ENCODE measurements at places on chromosomes 4 and X.

- DNase-seq: no peak
Measured at GRCh38 chr4:53593765-53594164, 2.5 kb upstream of the LNX1 start.

DNA sequence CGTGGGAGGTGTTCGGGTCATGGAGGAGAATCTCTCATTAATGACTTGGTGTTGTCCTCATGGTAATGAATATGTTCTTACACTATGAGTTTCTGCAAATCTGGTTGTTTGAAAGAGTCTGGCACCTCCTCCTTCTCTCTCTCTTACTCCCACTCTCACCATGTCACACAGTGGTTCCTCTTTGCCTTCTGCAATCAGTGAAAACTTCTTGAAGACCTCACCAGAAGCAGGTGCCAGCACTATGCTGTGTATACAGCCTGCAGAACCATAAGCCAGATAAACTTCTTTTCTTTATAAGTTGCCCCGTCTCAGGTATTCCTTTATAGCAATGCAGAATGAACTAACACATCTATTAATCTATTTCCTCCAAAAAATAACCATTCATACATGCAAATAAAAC lies 275.0 kb downstream of the ANTXR2 start:
- DNase-seq: no peak

DNA sequence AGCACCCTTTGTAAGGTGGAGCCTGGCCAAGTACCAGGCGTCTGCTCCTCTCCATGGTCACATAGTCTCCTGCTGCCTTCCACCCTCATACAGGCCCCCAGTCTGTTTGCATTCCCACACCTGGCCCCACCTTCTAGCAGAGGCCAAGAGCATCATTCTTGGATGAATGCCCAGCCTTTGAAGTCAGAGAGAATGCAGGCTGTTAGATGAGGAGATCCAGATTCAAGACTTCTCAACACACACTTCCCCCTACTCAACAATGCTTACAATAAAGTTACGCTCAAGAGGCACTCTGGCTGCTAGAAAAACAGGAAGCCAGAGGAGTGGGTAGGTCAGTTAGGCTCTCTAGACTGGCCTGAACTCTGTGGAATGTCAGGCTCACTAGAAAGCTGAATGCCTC lies 43.3 kb downstream of the SHROOM4 start:
- no peak for DNase-seq

- no peak for DNase-seq
Measured at GRCh38 chrX:53087388-53087831, 5.2 kb downstream of the TSPYL2 start.

GRCh38 chr4:38034986-38035882 lies 75.0 kb downstream of the PTTG2 start:
- DNase-seq: no peak

DNA sequence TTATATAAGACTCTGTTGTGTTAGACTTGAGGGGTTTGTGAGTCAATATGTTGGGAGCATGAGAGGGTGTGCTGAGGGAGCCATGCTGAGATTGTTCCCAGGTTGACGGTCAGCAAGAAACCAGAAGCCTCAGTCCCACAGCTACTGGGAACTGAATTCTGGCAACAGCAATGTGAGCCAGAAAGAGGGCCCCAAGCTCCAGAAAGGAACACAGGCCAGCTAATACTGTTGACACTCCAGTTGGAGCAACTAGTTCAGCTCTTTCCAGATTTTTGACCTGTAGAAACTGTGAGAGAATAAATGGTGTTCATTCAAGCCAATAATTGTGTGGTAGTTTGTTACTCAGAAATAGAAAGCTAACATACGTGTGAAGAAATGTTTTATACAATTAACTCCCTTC lies 17.1 kb downstream of the ADH1A start:
- no peak for DNase-seq

GRCh38 chrX:12441381-12442128 lies 303.3 kb downstream of the FRMPD4 start:
- DNase-seq: no peak

DNA sequence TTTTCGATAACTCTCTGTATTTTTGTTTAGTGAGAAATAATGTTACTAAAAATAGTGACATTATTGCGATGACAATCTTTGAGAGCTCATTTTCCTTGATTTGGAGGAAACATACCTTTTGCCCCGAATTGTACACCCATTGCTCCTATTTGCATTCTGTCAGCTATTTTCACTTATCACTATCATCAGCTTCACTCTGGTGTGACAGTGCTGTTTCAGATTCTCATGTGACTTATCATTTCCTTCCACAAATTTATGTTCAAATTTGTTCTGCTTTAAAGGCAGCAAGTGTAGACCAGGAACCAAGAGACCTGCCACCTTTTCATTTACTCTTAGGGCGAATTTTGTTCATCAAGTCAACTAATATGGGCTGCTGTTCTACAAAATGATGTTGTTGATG lies 179.4 kb downstream of the RBM46 start:
- no peak for DNase-seq

DNA sequence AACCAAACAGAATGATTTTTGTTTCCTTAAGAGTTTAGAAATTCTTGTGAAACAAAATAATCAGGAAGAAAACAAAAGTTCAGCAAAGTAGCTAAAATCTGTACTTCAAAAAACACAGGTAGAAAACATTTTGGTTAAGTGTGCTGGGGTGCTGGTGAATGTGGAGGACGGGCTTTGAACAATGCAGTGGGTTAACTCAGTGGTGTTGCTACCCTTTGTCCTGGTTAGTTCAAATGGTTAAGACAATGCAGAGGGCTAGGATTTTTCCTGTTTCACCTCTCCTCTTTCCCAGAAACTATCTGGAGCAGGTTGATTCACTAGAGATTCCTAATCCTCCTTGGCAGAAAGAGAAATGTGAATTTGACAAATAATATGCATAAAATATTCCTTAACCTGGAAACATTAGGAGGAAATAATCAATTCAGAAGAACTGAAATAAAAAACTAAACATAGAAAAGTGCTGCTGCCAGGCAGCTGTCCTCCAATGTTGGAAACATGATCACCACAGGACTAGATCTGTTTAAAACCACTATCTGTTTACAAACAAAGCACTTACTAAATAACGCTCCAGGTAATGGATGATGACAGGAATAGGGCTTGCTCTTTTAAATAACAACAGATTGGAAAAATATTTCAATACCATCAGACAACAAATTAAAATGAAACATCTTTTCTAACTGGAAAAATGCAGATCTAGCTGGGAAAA lies 148.9 kb downstream of the MAML3 start:
- no peak for DNase-seq

- DNase-seq: no peak
Measured at GRCh38 chr4:150598909-150599308, 17.0 kb downstream of the MAB21L2 start.

DNA sequence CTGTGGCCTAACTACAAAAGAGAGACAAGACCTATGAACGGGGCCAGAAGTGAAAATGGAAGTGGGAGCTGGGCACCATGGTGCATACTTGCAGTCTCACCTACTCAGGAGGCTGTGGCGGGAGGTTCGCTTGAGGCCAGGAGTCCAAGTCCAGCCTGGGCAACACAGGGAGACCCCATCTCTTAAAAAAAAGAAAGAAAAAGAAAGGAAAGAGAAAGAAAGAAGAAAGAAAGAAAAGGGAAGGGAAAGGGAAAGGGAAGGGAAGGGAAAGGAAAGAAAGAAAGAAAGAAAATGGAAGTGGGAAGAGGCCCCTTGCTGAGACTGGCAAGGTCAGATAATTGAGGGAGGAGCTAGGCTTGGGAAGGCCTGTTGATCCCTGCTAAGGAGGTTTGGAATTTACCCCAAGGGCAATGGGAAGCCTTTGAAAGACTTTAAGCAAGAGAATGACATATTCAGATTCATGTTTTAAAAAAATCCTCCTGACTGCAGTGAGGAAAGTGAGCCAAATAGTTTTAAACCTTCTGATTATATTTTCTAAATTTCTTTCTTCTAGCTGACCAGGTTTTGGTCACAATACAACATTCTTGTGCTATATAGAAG lies 17.7 kb upstream of the HERC5 start:
- DNase-seq: no peak

DNA sequence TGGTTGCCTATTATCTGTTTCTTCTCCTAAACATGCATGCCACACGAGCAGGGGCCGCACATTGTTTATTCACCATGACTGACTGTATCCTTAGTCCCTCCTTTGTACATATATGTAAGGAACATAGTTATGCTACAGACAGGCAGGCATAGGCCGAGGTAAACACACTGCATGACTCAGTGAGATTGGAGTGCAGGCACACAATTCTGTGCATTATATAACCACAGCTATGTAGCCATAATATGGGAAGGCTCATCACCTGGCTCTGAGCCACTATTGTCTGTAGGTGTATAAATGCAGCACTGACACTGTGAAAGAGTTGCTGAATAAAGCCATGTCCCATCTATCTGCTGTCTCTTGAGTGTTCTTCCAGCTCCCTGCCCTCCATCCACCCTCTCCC lies 431.6 kb downstream of the IDS start:
- no peak for DNase-seq

- DNase-seq: no peak
Measured at GRCh38 chrX:50107470-50107869, 93.3 kb downstream of the AKAP4 start.

DNA sequence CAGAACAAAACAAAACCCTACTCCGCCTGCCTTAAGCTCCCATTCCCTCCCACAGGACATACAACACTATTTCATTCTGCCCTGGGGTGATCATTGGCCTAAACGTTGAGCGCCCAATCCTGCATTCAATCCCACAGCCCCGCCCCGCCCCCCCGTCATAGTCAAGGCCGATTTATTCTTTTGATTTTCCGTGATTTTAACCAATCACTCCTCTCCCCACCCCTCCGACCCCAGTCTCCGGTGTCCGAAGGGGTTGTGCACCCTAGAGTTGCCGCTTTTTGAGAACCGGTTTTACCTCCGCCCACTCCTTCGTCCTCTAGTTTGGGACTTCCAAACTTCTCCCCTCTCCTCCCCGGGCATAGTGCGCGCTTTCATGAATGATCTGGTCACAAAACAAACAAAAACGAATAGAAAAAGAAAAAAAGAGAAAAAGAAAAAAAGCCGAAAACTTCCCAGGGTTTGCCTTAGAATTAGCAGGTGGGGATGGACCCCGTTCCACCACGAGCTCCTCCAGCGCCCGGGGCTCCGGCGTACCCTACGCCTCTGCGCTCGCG lies 446 bp upstream of the UBE2A start:
- no peak for DNase-seq

DNA sequence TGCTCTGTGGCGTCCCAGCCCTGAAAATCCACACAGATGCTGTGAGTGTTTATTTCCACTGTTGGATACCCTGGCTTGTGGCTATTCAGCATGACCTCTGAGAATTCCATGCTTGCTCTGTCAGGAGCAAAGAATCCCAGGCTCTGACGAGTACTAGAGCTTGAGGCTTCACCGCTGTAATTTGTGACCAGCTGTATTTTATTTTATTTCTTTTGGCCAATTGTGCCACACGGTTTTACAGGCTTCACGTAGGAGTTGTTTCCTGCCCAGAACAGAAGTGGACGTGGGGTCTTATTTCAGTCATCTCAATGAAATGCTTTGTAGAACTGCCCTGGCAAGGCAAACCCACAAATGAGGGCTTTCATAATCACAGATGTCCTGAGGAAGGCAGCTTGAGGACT lies 69.4 kb upstream of the CLDN34 start:
- no peak for DNase-seq

DNA sequence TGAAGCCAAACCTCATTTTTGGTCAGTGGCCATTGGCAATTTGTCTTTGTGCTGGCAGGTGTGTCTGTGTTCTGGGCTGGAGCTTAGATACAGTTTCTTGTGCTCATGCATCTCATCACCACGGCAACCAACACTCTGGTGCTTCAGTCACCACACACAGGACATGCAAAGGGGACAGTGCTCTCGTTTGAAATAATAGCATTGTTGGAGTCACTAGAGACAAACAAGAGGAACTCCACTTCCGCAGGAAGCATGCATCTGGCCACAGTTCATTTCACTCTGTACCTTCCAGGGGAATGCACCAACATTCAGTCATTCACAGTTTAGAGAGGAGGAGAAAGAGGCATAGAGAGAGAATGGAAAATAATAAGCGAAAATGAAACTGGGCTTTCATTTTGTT lies 267.4 kb downstream of the ANK2 start:
- DNase-seq: no peak
